Activated T-cell treated with anti-CD3 and anti-CD28 coated beads for 48 hours (primary cell): ENCODE measurements at places on chromosomes 7 and 10.

DNA sequence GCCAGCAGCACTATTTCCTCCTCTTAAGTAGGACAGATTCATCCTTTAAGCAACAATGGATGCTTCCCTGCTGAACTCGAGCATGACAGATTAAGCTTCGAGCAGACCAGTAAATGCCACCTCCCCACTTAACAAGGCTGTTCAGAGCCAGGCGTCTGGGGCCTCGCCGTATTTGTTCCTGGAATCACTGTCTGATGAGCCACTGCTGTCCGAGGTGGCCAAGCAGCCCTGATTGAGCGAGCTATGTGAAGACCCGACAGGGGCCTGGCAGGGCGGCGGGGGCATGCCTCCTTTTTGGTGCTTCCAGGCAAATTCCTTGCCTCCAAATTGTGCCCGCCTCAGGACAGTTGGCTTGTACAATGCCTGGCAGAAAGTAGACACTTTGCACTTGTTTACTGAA lies 862.6 kb downstream of the NRG3 start:
- no peak for DNase-seq

GRCh38 chr10:60666221-60666620 lies 112.1 kb upstream of the CDK1 start:
- no peak for DNase-seq

GRCh38 chr10:23368816-23369640 lies 24.4 kb upstream of the C10orf67 start:
- DNase-seq = no peak

GRCh38 chr10:29176845-29177832 lies 111.7 kb upstream of the LYZL1 start:
- no peak for DNase-seq

DNA sequence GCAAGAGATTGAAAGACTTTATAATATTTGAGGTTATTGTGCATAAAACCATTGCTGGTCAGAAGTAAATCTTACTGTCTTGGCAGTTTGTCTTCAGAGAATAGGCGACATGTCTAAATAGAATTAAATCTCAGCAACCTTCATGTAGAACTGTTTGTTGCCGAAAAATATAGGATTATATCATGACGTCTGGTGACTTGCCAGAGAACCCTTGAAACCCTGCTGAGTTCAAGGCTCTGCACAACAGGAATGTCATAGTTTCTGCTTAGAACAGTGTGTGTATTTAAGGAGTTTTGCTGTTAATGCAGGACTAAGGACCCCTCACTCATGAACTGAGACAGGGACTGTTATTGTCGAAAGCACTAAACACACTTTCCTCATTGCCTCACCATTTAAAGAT lies 206.4 kb upstream of the ETV1 start:
- no peak for DNase-seq

GRCh38 chr10:113711142-113711541 lies 31.4 kb downstream of the CASP7 start:
- no peak for DNase-seq

DNA sequence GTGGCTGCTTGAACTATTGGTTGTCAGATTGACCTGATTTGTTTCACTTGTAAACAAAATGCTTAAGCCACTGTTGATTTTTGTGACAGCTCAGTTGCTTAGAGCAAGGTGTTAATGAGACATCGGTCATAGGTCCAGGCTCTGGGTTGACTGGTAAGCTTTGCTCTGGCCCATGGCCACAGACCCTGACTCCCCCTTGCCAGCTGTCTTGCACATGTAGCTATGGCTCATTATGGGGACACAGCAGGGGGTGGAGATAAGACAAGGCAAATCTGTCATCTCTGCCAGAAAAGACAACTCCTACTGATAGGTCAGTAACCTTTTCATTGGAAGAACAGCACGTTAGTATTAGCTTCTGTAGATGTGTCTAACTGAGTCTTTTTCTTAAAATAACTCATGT lies 95.3 kb downstream of the KAT6B start:
- no peak for DNase-seq

DNA sequence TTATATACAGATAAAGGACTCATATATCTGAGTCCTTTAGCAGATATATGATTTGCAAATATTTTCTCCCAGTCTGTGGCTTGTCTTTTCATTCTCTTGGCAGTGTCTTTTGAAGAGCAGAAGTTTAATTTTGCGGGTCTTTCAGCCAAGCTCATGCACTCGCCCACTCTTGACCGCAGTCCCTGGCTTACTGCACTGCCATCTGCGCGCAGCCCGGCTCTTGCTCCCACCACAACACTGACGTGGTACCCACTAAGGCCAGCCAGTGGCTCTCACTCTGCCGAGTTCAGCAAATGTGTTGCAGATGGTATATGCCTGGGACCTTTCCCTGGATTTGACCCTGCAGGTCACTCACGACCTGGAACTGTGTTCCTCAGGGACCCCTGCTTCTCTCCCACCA lies 74.3 kb downstream of the CDH23 start:
- no peak for DNase-seq

DNA sequence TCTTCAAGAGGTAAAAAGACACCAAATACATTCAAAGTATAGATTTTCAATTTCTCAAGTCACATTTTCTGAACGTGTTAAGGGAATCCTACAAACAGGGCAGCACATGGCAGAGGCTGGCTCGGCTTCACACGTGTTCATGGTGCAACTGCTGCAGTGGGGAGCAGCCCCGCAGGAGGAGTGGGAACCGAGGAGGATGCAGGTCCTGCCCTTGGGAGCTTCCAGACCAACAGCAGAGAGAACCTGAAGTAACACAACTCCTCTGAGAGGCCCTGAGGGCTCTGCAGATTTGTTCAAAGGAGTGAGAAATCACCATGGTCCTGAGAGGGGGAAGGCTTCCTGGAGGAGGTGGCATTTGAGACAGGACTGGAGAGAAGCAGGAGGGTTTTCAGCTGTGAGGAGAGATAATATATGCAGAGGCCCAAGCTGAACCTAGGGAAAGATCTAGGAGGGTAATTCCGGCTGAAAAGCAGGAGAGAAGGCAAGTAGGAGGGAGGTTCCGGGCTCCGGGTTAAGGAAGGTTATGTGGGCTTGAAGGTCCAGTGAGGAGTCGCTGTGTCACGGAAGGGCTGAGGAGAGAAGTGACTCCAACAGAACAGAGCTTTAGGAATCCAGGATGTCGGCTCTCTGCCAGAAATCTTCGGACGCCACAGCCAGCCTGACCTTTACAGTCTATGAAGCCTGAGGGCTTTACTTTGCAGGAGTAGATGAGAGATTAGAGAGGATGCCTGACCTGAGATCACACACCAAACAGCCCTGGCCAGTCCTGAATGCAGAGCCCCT lies 77.5 kb downstream of the GPR26 start:
- DNase-seq = no peak

DNA sequence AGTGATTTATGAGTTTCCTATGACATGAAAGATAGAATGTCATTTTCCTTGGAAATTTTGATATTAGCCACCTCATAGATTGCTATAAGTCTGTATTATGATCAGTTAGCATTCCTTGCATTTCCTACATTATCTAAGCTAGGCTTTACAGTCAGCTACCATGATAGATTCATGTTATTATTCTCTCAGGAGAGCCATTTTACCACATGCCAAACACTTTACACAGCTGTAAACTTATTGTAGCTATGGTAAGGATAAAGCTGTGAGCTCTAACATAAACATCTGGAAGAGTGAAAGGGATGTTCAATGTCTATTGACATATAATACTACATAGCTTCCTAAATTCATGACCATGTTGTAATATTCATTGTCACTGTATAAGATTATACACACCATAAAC lies 608.0 kb downstream of the PHTF2 start:
- DNase-seq = no peak

- no peak for DNase-seq
Observed at GRCh38 chr7:114084002-114084471, 165.2 kb upstream of the PPP1R3A start.

DNA sequence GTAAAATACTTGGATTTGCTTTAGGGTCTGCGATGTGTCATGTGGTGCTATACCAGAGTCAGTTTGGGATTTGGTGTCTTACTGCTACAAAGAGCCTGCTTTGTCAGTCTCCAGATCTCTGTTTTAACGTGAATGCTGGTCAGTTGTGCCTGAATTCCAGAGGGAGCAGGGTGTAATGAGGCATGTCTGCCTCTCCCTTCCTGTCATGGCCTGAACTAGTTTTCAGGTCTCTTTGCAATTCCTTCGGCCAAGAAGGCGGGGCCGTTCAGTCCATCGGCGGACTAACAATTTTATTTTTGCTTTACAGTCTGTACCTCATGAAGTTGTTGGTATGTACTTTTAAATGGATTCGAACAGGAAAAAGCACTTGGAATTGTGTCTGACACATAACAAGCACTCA lies 465.1 kb upstream of the ADARB2 start:
- no peak for DNase-seq

GRCh38 chr7:72415586-72415985 lies 3.4 kb upstream of the CALN1 start:
- DNase-seq = no peak

- DNase-seq = no peak
Observed at GRCh38 chr7:80089366-80089765, 45.3 kb upstream of the GNAI1 start.
